ENCODE measurements at places on chromosomes 5 and 9. TPM values are rescaled to one million over a fixed set of nuclear protein-coding genes. Genes with fewer than 3 reads are reported as not detected.

DNA sequence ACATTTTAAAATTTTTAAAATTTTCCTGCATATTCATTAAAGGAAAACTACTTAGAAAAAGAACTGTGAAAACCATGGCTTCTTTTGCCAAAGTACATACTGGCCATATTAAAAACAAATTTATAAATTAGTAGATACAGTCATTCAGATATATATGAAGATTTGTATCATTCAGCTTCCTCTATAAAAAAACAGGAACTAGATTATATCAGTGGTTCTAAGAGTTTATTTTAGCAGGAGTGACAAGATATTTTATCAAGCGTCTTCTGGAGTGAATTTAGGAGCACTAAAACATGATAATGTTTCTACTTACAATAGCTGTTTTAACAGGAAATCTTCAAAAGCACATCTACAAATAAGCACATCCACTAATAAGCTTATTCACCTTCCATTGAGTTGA, 171.4 kb downstream of the RAPGEF6 start:
- DNase-seq = no peak

- no peak for DNase-seq
Measured at GRCh38 chr9:132032238-132032950, 47.3 kb downstream of the MED27 start.

GRCh38 chr5:35359859-35360258, 129.6 kb upstream of the PRLR start:
- DNase-seq = no peak

GRCh38 chr9:37187292-37187691, 66.9 kb downstream of the ZCCHC7 start:
- no peak for DNase-seq

DNA sequence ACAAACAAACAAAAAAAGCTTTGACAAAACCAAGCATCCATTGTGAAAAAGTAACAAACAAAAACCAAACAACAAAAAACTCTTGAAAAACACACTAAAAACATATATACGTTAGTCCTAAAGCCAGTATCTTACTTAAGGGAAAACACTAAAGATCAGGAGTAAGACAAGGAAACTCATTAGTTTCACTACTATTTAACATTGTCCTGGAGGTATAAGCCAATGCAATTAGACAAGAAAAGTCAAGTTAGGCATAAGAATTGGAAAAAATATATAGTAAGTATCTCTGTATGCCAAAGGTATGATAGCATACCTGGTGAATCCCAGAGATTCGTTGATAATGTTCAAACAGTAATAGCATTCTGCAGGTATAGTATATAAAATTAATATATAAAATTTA, 21.8 kb upstream of the UBTD2 start:
- DNase-seq = no peak

- DNase-seq = no peak
Measured at GRCh38 chr5:88251048-88251711, 17.5 kb downstream of the TMEM161B start.

DNA sequence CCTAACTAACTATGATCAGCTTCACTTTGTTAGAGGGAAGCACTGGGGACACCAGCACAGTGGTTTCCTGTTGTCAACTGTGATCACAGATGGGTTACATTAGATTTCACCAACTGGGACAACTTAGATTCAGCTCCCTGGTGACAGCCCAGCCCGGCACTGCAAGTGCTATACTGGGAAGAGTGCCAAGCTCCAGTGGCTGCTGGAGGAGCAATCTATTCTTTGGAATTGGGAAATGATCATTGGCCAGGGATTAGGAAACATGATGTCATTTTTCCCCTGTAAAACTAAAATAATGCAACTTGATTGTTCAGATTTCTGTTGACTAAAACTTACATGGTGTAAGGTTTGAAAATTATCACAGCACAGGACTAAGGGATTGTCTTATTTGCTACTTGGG, 33.2 kb downstream of the PTGR1 start:
- DNase-seq = no peak

DNA sequence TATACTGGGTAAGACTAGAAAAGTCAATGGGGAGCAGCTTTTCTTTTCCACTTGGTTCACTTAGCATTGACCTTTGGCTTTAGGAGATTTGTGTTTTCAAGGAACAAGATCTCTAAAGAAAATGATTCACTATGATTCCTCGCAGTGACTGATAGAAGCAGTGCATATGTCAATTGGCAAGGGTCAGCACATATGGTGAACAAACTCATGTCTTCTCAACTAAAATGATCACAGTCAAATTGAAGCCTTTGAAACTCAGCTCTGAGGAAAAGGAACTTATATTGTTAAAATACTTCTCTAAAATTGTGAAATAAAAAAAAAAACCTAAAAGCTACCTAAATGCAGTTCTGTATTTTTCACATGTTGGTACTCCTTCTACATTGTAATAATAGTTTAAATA, 43.2 kb upstream of the IL7R start:
- no peak for DNase-seq

DNA sequence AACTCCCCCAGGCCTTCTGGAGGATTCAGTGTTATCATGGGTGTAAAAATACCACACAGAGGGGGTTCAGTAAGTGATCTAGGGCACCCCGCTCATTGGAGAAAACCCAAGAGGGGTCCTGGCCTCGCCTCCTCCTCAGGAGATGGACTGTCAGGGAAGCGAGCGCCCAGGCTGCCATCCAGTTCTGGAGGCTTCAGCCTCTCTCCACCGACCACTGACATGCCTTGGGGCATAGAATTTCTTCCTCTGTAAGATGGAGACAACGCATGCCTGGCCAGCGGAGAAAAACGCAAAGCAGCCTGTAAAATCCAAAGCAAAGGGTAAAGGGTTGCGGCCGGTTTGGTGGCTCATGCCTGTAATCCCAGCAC, 165.4 kb downstream of the COL23A1 start:
- DNase-seq = no peak

DNA sequence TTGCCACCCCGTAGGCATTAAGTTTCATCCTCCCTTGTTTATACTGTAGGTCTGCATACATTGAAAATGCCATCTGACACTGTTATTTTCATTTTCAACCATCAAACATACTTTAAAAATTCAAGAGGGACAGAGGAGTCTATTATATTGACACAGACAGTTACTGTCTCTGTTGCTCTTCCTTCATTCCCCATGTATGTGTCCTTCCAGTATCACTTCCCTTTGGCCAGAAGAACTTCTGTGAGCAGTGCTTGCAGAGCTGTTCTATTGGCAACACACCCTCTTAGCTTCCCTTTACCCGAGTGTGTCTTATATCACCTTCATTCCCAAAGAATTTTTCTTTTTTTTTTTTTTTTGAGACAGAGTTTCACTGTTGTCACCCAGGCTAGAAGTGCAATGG, 42.8 kb downstream of the RASGEF1C start:
- DNase-seq = no peak

DNA sequence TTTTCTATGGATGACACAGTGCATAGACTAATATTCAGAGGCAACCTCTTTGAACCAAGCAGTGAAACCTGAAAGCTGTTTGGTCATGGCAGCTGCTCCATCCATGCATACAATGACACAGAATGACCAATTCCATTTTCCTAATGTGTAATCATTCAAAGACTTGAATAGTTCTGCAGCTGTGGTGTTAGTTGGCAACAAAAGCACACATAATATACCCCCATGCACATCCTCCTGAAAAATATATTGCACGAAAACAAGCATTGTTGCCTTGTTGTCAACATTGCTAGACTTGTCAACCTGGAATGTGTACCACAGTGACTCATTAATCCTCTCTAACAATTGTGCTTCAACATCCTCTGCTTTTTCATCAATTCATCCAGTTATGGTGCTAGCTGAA, 71.0 kb upstream of the SEMA6A start:
- DNase-seq = no peak

Gene TENT4A
- 47.1 TPM for total RNA-seq

Gene PCDHGB5
- total RNA-seq = not detected

Gene SLC12A2
- 14.5 TPM for total RNA-seq

Gene SPATA9
- total RNA-seq = not detected

Gene RLN1
- 2.9 TPM for total RNA-seq

Gene SEMA6A
- not detected for total RNA-seq

Gene LCNL1
- total RNA-seq = 0.33 TPM

Gene ZNF79
- total RNA-seq = 15.0 TPM

Gene ROPN1L
- total RNA-seq = 1.5 TPM

Gene MTRR
- total RNA-seq = 56.3 TPM

Data from activated naive CD8-positive, alpha-beta T cell treated with anti-CD3 and anti-CD28 coated beads, Interleukin-2, amount 10 ng/mL, durations not matched to agents 7 days and 5 days (primary cell).